ENCODE measurements at places on chromosomes 7 and 10.
A peak's percentile ranks its signal among the peaks of the same experiment; 100 is the strongest.

- DNase-seq: no peak
Observed at GRCh38 chr7:102047-102711, 90.2 kb upstream of the FAM20C start.

- DNase-seq: no peak
Observed at GRCh38 chr10:73647875-73648651, 6.8 kb upstream of the MYOZ1 start.

DNA sequence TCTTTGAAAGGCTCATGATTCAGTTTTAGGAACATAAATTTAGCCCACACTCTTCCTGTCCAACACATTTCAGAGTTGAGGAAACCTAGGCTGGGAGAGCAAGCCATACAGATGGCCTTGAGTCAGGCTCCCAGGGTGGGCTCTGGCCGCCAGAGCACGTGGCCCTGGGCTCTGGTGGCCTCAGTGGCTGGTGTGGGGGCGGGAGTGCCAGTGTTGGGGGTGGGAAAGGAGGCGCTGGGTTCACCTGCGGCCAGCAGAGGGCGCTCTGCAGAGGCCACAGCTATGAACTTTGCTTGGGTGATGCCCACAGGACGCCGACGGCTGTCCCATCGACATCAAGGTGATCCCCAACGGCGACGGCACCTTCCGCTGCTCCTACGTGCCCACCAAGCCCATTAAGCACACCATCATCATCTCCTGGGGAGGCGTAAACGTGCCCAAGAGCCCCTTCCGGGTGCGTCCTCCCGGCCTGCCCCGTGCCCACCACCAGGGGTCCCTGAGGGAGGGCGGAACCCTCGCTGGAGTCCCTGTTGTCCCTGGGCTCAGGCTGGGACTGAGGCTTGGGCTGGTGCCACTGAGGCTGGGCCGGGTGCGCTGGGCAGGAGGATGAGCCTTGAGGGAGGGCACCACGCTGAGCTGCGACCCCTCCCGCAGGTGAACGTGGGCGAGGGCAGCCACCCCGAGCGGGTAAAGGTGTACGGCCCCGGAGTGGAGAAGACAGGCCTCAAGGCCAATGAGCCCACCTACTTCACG lies 11.9 kb downstream of the FLNC start:
- DNase-seq: peak; percentile 43

DNA sequence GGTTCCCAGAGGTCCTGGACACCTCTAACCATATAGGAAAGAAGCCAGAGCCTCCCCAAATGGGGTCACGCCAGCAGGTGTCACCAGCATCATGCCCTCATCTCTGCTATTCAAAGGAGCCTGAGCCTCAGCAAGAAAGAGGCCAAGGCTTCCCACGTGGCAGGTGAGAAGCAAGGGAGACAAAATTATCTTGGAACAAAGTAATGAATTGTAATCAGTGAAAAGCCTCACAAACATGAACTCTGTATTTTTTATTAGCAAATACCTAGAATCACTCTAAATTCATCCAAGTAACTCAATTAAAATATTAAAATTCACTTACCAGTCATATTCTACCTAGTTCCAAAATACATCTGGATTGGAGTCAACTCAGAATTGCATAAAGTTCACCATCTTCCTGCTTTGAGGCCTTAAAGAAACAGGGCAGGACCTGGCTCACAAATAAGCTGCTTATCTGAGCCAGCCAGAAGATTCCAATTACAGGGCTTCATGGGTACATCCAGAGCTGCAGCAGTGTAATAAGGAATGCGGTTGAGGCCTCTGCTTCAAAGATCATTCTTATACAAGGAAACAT lies 68.7 kb downstream of the SGMS1 start:
- DNase-seq: no peak

GRCh38 chr7:26457696-26458327 lies 166.2 kb downstream of the SNX10 start:
- no peak for DNase-seq

Data from stimulated activated CD4-positive, alpha-beta T cell treated with anti-CD3 and anti-CD28 coated beads, TNF-alpha, amount 100 ng/mL, for 1 hour (primary cell).